Mesothelial cell of epicardium (in vitro differentiated cells): ENCODE measurements at places on chromosomes 3 and 15. TPM values are rescaled to one million over a fixed set of nuclear protein-coding genes. Genes with fewer than 3 reads are reported as not detected.

- DNase-seq, result no peak
These were observed 27.9 kb downstream of the FEM1B start for GRCh38 chr15:68305420-68305871.

The CD276 gene
- 174 to 179 TPM (median 178 TPM) in 3 replicates for total RNA-seq

The CD80 gene
- 0.18 to 0.38 TPM in 2 of 3 replicates, not detected in the other for total RNA-seq

GRCh38 chr3:40779039-40779438, 254.3 kb downstream of the ZNF621 start:
- no peak for DNase-seq

DNA sequence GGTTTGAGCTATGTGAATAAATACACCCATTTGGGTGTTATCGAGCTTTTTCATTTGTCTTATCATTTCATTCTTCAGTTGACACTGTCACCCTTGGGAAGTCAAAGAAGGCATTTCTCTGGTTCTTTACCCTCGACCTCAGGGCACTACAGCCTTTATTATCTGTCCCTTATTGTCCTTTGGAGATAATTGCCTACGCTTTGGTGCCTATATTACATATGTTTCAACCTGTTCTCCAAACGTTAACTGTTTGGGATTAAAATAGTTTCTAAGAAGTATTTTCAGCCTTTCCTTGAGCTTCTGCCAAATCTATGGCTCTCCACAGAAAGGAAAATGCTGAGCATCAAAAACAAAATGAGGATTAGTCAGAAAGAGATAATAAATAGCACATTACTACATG, 395.4 kb upstream of the ADAMTS9 start:
- no peak for DNase-seq

The TP63 gene
- total RNA-seq, result 25.5 to 28.6 TPM (median 25.9 TPM) in 3 replicates

- no peak for DNase-seq
These were observed 194.7 kb upstream of the CADPS start for GRCh38 chr3:63069806-63070475.

DNA sequence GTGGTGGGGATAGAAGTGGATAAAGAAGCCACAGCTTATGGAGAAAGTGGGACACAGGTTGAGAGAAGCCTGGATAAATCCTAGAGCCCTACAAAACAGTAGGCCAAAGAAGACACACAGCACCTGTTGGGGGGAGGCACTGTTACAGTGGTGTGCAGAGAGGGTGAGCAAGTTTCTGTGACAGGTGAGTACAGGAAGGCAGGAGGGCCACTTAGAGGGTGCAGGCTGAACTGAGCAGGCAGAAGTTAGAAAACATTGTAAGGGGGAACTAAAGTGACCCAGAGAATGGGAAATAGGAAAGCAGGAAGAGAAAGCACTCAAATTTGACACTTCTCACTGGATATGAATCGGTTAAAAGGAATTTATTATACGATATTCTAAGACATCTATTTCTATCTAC, 146.1 kb upstream of the TMCO5A start:
- no peak for DNase-seq

The LIPH gene
- 0.07 to 0.32 TPM (median 0.18 TPM) in 3 replicates for total RNA-seq

The SLC2A2 gene
- total RNA-seq, result not detected in 3 replicates

DNA sequence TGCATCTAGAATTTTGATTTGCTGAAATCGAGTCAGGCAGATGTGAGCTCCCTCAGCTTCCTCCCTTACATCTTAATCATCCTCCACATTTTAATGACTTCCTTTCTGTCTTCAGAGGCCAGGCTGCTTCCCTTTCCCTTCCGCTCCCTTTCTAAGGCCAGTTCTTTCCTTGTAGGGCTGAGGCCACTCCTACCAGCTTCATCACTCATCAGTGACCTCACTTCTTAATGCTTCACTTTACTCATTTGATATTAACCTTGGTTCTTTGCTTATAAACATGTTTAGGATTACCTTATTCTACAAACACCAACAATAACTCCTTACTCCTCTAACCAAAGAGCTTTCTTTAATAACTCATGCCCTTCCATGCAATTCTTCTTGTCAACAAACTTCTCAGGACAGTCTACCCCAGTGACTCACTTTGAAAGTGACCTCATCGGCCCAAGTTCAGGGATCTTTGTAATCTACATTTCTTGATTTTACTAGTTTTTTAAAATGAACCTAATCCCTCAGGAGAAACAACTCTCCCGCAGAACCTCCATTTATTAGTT, 23.9 kb downstream of the ILDR1 start:
- no peak for DNase-seq

- DNase-seq, result no peak
These were observed 104.5 kb downstream of the LSAMP start for GRCh38 chr3:116340680-116341216.

The ARL13B gene
- 12.1 to 14.1 TPM (median 13.6 TPM) in 3 replicates for total RNA-seq

- peak; percentile 71 for DNase-seq
These were observed 2.2 kb upstream of the GRAMD2A start for GRCh38 chr15:72199721-72200212.
